Cardiac atrium fibroblast (primary cell): ENCODE measurements at places on chromosomes 1 and 21. TPM values are rescaled to one million over a fixed set of nuclear protein-coding genes. Genes with fewer than 3 reads are reported as not detected.

The FAM163A gene
- total RNA-seq: not detected in 2 replicates

The ST6GALNAC5 gene
- not detected in 2 replicates for total RNA-seq

The BARHL2 gene
- total RNA-seq: not detected in 2 replicates

The NCF2 gene
- total RNA-seq: not detected in 2 replicates

The KRTAP26-1 gene
- not detected in 2 replicates for total RNA-seq

The HES5 gene
- not detected in 2 replicates for total RNA-seq

The OR2AK2 gene
- total RNA-seq: not detected in 2 replicates

The MKNK1 gene
- 6.9 and 7.1 TPM in 2 replicates for total RNA-seq

The OR2L3 gene
- total RNA-seq: not detected in 2 replicates

The MINDY1 gene
- 3.8 and 10.7 TPM in 2 replicates for total RNA-seq

The MAP3K21 gene
- total RNA-seq: 0.65 TPM in 1 of 2 replicates, not detected in the other

The NTMT2 gene
- not detected in 2 replicates for total RNA-seq

The RPS8 gene
- 2,598 and 3,490 TPM in 2 replicates for total RNA-seq

The CLDN19 gene
- not detected in 2 replicates for total RNA-seq

The ELF3 gene
- not detected in 2 replicates for total RNA-seq

The FGR gene
- total RNA-seq: 0.16 TPM in 1 of 2 replicates, not detected in the other

The FAM151A gene
- not detected in 2 replicates for total RNA-seq

The PSRC1 gene
- total RNA-seq: 13.9 and 18.4 TPM in 2 replicates

The CLDN17 gene
- total RNA-seq: not detected in 2 replicates

The FCRL2 gene
- not detected in 2 replicates for total RNA-seq

The PTGS2 gene
- total RNA-seq: 71.5 and 110 TPM in 2 replicates

The DDX20 gene
- total RNA-seq: 18.6 and 40.2 TPM in 2 replicates

The OR10Z1 gene
- not detected in 2 replicates for total RNA-seq

The RBP7 gene
- 5.1 TPM in 1 of 2 replicates, not detected in the other for total RNA-seq

The CORT gene
- not detected in 2 replicates for total RNA-seq

The SPTA1 gene
- total RNA-seq: not detected in 2 replicates

The LELP1 gene
- total RNA-seq: not detected in 2 replicates

The AGT gene
- 0.16 TPM in 1 of 2 replicates, not detected in the other for total RNA-seq

The TMEM51 gene
- 1.1 and 3.7 TPM in 2 replicates for total RNA-seq

The AQP10 gene
- not detected in 2 replicates for total RNA-seq

The ERVH48-1 gene
- not detected in 2 replicates for total RNA-seq

The USP1 gene
- total RNA-seq: 12.8 and 13.5 TPM in 2 replicates

The KRTAP8-1 gene
- total RNA-seq: not detected in 2 replicates

The MMEL1 gene
- not detected in 2 replicates for total RNA-seq

The WDR64 gene
- not detected in 2 replicates for total RNA-seq

The S100A3 gene
- total RNA-seq: 7.5 and 9.0 TPM in 2 replicates

The USP33 gene
- 59.2 and 63.2 TPM in 2 replicates for total RNA-seq

The UBXN11 gene
- 2.6 and 3.6 TPM in 2 replicates for total RNA-seq

The ZFP69B gene
- total RNA-seq: 2.3 and 3.9 TPM in 2 replicates
